Left renal pelvis (tissue), 4 donors: ENCODE measurements at places on chromosomes 3 and 15. TPM values are rescaled to one million over a fixed set of nuclear protein-coding genes. Genes with fewer than 3 reads are reported as not detected.

- DNase-seq: no peak
Observed at GRCh38 chr3:88235102-88235501, 85.3 kb downstream of the C3orf38 start.

GRCh38 chr3:143812481-143812880, 35.8 kb downstream of the SLC9A9 start:
- DNase-seq: no peak

DNA sequence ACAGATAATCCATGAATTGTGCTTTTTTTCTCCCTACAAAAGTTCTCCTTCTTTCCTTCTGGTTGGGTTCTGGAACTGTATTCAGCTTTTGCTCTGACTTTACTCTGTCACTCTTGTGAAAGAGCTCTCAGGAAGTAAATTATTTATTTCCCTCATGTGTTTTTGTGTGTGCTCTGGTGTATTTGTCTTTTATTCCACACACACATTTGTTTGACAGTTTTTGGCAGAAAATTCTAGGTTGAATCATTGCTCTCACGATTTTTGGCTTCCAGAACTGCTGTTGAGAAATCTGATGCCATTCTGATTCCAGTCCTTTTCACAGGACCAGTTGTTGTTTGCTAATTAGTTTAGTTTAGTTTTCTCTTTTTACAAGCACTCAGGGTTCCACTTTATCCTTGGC, 172.8 kb downstream of the PLCH1 start:
- DNase-seq: no peak

DNA sequence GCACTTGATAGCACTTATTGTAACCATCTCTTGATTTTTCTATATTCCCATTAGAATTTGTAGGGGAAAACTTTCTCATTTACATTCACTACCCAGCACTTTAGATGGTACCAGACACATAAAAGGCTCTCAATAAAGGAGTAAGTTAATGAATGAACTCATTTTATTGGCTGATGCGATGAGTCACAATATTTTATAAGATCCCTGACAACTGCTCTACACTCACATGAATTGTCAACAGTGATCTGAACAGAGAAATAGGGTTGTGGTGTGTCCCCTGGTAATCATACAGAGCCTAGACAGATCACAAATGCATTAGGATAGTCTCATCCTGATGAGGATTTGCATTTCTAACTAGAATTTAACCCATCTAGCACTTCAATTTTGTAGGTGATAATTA, 567.6 kb upstream of the ARPP21 start:
- DNase-seq: no peak

GRCh38 chr3:113532698-113533533, 561 bp downstream of the SIDT1 start:
- no peak for DNase-seq

The TP63 gene
- 1.4 TPM for polyA plus RNA-seq

DNA sequence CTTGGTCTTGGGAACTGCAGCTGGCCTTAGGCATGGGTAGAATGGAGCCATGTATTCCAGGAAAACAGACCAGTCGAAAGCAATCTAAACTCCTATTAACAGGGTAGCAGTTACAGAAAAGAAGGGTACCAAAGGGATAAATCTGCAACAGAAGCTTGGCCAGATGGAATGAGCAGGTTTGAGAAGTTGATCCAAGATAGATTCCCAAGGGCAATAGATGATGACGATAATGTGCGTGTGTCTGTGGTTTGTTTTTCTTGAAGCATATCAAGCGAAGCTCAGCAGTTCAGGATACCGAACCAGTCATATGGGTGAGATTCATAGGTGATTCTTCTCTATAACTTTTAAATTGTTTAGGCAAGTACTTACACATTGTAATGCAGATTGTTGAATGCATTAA, 203.8 kb upstream of the SEMA6D start:
- no peak for DNase-seq

DNA sequence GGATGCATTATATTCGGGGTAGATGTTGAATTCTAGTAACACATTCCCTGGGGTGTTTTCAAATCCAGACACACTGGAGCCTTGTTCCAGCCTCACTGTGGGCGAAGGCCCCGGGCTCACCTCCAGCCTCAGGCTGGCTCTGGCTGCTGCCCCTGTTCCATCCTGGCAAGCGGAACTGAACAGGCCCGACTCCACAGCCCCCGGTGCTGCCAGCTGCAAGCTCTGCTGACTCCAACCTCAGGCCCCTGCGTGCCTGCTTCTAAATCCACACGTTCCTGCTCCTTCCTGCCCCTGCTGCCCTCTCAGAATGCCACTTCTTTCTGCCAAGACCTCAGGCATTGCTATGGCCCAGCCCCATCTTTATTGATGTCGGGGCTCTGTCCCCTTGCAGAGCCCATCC, 90.6 kb downstream of the LIPC start:
- DNase-seq: no peak

The PATL2 gene
- 1.8 TPM for polyA plus RNA-seq

DNA sequence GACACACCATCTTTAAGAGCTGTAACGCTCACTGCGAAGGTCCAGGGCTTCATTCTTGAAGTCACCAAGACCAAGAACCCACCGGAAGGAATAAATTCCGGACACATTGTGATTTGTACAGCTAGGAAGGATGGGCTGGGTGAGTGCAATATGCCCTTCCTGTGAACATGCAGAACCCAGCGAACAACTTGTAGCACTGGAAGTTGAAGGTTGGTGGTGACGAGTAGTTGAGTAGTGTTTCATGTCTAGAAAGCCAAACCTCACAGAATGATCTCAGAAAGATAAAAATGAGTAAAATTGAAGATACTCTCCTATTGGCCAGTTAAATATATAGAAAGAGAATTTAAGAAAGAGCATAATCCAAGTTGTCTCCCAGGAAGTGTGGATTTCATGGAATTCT, 462.2 kb upstream of the CFAP20DC start:
- no peak for DNase-seq

- DNase-seq: no peak
Observed at GRCh38 chr3:194283221-194284006, 67.7 kb downstream of the CPN2 start.

GRCh38 chr3:9175421-9175820, 74.0 kb downstream of the SRGAP3 start:
- no peak for DNase-seq

- no peak for DNase-seq
Observed at GRCh38 chr3:87358066-87358465, 81.7 kb upstream of the POU1F1 start.

GRCh38 chr15:47188758-47189507, 528.4 kb upstream of the SEMA6D start:
- no peak for DNase-seq

The CACNA1D gene
- polyA plus RNA-seq: 5.7 TPM

- no peak for DNase-seq
Observed at GRCh38 chr15:81751816-81752545, 293.8 kb downstream of the MEX3B start.

DNA sequence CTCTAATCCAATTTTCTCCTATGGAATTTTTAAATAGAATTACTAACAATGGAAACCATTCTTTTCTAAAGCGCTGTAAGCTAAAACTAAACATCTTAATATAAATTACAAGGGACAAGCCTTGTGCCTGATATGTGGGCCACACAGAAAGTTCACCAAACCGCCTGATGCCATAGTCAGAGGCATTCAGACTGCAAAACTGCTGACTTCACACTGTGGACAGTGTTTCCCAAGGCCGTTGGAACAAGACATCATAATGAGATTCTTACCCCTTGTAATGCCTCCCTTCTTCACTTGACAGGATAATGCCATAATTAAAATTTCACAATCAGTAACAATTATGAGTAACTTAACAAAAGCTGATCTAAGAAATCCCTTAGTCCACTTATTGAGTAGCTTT, 14.9 kb downstream of the SH3GL3 start:
- no peak for DNase-seq

GRCh38 chr3:5191555-5192304, 4.2 kb downstream of the EDEM1 start:
- no peak for DNase-seq

- DNase-seq: no peak
Observed at GRCh38 chr3:133375403-133375745, 24.5 kb upstream of the BFSP2 start.

DNA sequence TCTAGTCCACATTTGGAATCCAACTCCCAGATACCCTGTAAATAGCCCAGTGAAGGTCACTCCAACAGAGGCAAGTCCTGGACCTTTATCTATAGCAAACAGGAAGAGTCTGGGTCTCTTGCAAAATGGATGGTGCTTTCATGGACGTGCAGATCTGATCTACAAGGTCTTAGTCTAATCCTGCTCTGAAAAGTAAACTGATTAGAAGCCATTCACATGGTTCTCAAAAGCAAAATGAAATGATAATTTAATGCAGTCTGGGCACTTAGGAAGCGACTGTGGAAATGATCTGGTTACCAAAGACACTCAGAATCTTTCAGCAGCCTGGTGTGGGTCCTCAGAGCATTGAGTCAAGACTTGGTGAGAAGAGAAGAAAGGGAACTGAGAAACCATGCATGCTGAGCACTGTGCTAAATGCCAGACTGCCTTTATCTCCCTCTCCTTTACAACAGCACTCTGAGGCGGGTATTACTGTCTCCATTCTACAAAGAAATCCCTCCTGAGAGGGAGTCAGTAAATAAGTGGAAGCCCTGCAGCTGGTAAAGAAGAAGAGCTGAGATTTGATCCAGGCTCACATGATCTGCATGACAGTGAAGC, 29.0 kb downstream of the AQP9 start:
- no peak for DNase-seq

DNA sequence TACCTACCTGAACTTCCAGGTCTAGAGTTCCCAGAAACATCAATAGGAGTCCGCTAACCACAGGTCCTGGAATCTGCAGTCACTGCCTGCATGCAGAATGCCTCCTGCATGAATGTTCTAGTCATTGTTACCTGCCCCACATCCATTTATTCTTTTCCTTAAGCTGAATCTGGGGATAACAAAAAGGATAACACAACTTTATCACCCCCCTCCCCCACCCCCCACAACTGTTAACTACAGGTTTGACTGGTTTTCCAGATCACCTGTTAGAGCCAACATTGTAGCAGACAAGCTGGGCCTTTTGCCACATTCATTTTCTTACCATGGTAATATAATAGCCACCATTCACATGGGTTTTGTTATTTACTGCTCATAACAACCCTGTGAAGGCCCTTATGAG, 4.6 kb upstream of the CTSH start:
- no peak for DNase-seq

The PODXL2 gene
- polyA plus RNA-seq: 45.9 TPM

- DNase-seq: no peak
Observed at GRCh38 chr3:154884952-154885351, 195.2 kb upstream of the MME start.
